HepG2 (cell line): ENCODE measurements at places on chromosomes 2 and 18. TPM values are rescaled to one million over a fixed set of nuclear protein-coding genes. Genes with fewer than 3 reads are reported as not detected.
A peak's percentile ranks its signal among the peaks of the same experiment; 100 is the strongest.

DNA sequence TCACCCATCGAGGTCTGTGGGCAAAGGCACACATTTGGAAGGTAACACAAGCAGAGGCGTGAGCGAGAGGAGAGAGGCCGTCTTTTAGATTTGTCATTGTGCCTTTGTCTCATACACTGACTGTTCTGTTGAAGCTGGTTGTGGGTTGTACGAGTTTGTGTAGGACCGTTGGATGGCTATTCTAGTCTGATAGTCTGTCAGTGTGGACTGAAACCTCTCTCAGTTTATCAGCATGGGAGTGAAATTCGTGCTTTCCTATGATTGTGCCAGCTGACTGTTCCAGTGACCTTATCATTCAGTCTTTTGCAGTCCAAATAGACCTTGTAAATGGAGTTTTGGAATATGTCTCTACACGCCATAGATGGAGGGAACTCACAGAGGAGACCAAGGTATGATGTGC is 143.5 kb downstream of the LDLRAD4 start:
- DNase-seq = no peak

- no peak for DNase-seq
Measured at GRCh38 chr2:137535897-137536296, 428.4 kb upstream of the HNMT start.

DNA sequence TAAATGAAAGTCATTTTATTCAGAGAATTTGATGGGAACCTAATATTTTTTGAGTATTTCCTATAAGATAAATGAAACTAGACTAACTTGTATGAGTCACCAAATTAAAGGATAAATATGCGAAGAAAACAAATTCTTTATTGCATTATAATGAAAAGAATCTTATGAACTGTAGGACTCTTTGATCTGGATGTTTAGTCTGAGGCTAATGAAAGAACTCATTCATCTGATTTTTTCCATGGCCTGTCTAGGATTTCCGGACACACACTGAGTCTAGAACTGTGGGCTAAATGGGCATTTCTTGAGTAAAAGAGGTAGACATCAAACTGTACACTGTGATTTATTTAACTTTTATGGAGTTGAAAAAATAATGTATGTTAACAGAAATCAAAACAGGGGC is 43.0 kb downstream of the ZNF519 start:
- no peak for DNase-seq

RESP18 gene
- not detected in 2 replicates for polyA plus RNA-seq

- DNase-seq = peak; percentile 54
Measured at GRCh38 chr2:140586379-140586778, 1544.4 kb downstream of the LRP1B start.

GTF2A1L gene
- not detected in 2 replicates for polyA plus RNA-seq

IL1RL1 gene
- polyA plus RNA-seq = 0.03 and 0.04 TPM in 2 replicates

DNA sequence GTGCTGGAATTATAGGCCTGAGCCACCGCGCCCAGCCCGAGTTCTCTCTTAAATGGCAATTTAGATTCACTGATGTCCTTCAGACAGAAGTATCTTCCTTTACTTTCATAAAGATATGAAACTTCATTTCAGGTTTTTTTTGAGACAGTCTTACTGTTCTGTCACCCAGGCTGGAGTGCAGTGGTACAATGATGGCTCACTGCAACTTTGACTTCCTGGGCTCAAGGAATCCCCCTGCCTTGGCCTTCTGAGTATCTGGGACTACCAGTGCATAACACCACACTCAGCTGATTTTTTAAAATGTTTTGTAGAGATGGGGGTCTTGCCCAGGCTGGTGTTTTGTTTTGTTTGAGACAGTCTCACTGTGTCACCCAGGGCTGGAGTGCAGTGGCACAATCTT is 13.2 kb downstream of the ITGB1BP1 start:
- DNase-seq = no peak

SATB2 gene
- polyA plus RNA-seq = 2.5 and 4.3 TPM in 2 replicates

RNF103 gene
- 19.6 and 21.1 TPM in 2 replicates for polyA plus RNA-seq

CDH2 gene
- polyA plus RNA-seq = 27.6 and 36.1 TPM in 2 replicates

TMEM198 gene
- 23.5 and 40.8 TPM in 2 replicates for polyA plus RNA-seq
